ENCODE measurements at places on chromosomes 13 and 19.

GRCh38 chr19:30898353-30899103, 450.7 kb downstream of the TSHZ3 start:
- DNase-seq = no peak

DNA sequence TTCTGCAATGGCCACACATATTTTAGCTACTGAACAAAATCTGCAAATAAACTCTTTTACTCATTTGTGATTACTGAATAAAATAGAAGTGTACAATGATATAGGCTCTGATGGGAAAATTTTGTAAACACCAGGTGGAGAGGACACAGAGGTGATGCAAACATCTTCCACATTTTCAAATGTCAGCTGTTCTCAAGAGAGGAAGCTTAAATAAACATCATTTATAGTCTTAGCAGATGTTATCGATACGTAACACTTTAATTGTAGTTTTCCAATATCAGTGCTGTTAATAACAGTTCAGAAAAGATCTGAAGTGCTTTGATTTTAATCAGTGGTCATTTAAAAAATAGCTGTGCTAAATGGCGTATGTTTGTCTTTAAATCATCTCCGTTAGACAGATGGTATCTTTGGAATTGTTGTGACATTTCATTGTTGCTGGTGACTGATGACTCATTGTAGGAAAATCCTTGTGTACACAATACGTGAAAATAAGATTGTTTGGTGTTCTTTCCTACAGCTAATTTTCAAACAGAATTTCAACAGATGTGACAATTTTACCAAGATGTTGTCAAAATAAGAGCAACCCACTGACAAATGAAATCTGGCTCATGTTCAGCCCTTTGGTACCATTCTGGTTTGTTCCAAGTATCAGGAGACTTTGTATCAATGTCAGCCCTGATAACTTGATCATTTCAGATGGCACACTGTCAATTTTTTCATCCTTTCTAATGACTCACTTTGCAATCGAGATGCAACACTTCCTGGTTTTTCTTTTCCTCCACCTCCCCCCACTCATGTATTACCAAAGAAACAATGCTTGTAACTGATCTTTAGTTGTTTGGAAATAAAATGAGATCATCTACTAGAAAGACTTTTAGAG, 516.0 kb downstream of the DCT start:
- no peak for DNase-seq

DNA sequence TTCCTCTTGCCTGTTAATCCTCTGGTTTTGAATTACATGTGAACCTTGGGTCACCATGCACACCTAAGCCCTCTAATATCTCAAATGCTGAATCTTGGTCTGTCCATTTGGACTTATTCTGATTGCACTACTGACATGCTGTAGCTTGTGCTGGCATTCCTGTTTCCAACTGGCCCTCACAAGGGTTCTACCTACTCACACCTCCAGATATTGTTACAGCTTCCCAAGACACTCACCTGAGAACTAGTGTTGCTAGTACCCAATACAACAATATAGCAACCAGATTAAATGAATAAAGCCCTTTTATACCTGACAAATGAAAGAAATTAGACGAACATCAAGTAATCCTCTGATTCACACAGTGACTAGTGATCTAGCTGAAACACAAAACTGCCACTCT, 16.6 kb downstream of the TEX30 start:
- no peak for DNase-seq

GRCh38 chr13:71759651-71760511, 107.1 kb downstream of the DACH1 start:
- no peak for DNase-seq

Measured in activated CD8-positive, alpha-beta memory T cell treated with anti-CD3 and anti-CD28 coated beads, Interleukin-2, amount 10 ng/mL, durations not matched to agents 7 days and 5 days (primary cell).